Mammary epithelial cell (primary cell): ENCODE measurements at places on chromosomes 12 and 14.

DNA sequence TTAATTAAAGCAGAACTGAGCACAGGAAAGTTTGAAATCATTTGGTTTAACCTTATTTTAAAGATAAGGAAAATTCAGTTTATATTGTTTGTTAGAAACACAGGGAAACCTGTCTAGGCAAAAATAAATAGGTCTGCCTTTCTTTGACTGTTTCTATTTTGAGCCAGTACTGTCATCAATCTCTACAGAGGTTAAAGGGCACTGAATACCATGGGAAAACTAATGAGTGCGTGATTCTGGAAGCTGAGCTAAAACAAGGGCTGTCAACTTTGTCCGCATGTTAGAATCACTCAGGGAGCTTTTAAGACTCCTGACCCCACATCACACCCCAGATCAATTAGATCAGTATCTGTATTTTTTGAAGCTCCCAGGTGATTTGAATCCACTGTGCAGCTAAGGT is 38.8 kb downstream of the NOPCHAP1 start:
- DNase-seq, result no peak

GRCh38 chr12:45473636-45474035 is 255.9 kb upstream of the ARID2 start:
- DNase-seq, result no peak

- no peak for DNase-seq
These were observed 124.0 kb downstream of the ESR2 start for GRCh38 chr14:64170181-64170580.

DNA sequence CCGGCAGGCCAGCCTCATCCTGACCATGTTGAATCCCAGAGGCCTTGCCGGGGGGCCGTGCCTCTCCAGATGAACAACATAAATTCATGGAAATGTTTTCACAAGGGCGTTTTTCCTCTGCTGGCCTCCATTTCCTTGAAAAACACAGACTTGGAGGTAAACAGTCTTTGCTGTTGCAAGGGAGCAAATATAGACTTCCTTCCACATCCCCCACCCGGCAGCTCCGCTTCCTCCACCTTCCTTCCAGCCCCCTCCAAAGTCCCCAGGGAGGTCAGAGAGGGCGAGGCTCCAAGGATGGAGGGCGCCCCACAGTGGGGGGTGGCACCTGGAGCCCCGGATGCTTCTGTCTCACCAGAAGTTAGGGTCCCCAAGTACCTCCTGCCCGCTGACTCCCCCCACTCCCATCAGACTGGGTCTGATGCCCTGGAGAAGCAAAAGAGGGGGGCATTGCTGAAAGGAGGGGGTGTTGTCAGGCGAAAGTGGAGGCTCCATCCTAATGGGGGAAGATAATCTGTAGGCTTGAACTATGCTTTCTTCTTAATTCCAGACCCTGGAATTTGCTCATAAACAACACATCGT is 31.1 kb downstream of the CALM1 start:
- DNase-seq, result no peak

DNA sequence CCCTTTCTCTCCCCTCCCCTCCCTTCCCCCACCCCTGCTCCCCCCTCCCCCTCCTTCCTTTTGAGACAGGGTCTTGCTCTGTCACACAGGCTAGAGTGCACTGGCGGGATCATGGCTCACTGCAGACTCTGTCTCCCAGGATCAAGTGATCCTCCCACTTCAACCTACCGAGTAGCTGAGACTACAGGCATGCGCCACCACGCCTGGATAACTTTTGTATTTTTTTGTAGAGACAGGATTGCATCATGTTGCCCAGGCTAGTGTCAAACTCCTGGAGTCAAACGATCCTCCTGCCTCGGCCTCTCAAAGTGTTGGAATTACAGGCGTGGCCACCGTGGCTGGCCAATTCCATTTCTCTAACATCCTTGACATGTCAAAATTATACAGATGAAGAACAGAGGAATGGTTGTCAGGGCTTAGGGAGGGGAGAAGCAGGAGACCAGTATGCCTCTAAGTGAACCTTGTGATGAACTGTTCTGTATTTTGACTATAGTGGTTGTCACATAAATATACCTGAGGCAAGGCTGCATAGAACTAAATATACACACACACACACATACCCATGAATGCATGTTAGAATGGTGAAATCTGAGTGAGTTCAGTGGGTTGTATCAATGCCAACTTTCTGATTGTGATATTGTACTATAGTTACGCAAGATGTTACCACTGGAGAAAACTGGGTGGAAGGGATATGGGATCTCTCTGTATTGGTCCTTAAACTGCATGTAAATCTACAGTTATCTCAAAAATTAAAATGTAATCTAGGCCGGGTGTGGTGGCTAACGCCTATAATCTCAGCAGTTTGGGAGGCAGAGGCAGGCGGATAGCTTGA is 3.6 kb upstream of the CFAP73 start:
- no peak for DNase-seq

GRCh38 chr12:93149229-93149628 is 220.1 kb upstream of the EEA1 start:
- no peak for DNase-seq

DNA sequence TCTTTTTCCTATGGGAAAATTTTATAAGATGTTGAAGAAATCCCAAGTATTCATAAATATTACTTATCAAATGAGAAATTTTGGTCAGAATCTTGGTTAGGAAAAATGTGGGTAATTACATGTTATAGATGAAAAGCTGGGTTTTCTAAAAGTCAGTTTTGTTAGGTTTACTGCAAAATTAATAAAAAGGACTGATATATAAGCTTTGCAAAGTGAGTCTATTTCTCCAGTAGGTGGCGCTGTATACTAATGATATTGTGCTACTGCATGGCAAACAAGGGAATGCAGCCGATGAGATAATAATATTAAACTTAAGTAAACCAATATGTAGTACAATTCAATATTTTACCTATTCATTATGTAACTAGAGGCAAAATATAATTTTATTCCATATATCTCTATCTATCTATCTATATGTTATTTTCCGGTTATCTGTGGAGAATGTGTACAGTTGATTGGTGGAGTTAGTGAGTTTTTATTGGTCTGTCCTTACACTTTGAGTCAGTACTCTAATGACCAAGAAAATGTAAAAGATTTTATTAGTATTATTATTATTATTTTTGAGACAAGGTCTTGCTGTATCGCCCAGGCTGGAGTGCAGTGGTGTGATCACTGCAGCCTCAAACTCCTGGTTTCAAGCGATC is 32.9 kb downstream of the MIPOL1 start:
- peak; percentile 31 for DNase-seq

DNA sequence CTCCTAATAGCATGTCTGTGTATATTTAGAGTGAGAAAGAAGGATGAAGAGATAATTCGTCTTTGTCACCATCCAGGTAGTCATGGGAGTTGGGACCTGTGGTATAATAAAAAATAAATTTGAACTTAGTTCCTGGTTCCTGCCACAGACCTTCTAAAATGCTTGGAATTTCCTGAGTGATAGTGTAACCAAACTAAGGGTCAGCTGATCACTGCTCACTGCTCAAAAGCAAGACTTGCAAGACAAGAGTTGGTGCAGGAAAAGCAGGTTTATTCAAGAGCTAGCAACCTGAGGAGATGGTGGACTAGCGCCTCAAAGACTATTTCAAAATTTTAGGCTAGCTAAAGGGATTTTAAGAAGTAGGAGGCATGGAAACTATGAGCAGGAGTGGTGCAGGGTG is 19.1 kb downstream of the ANG start:
- peak; percentile 32 for DNase-seq

- DNase-seq, result no peak
These were observed 579.1 kb downstream of the PRKD1 start for GRCh38 chr14:29348504-29348903.

DNA sequence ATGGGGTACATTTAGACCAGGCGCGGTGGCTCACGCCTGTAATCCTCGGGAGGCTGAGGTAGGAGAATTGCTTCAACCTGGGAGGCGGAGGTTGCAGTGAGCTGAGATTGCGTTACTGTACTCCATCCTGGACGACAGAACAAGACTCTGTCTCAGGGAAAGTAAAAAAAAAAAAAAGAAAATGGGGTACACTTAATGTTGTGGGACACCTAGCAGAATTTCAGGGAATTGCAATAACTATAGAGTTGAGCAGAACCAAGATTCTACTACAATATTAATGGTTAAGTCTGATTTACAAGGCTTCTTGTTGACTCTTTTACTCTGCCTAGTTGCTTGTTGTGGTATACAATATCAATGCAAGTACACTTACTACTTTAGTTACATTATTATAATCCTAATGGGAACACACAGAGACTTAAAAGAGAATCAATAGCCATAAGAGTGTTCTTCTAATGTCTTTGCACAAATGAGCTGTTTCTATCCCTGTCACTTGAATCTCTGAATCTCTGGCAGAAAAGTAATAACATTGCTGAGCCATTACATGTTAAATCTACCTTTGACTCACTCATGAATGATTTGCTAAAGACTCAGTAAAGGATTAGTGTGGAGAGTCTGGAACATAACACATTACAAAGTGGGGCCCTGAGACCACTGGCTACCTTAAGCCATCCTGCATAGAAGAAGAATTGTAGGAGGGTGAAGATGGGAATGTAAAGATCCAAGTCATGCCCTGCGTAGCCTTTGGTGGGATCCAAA is 22.7 kb downstream of the BEST3 start:
- no peak for DNase-seq

DNA sequence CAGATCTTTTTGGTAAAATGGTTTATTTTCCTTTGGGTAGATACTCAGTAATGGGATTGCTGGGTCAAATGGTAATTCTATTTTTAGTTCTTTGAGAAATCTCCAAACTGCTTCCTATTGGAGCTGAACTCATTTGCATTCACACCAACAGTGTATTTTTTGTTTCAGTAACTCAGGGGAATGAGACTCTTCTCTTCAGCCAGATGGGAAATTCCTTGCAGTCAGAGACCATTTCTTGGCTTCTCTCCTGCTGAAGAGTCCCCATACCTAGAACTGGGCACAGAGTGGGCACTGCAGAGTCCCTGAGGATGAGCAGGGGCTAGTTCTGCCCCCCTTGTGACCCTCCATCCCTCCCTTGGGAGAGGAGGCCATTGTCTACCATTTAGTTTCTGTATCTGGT is 10.8 kb downstream of the SDSL start:
- no peak for DNase-seq

- DNase-seq, result no peak
These were observed 37.9 kb upstream of the NCOR2 start for GRCh38 chr12:124605150-124605882.

- no peak for DNase-seq
These were observed 245.9 kb downstream of the FOXN3 start for GRCh38 chr14:89171168-89171567.

GRCh38 chr14:82070040-82070439 is 536.4 kb upstream of the SEL1L start:
- DNase-seq, result no peak

DNA sequence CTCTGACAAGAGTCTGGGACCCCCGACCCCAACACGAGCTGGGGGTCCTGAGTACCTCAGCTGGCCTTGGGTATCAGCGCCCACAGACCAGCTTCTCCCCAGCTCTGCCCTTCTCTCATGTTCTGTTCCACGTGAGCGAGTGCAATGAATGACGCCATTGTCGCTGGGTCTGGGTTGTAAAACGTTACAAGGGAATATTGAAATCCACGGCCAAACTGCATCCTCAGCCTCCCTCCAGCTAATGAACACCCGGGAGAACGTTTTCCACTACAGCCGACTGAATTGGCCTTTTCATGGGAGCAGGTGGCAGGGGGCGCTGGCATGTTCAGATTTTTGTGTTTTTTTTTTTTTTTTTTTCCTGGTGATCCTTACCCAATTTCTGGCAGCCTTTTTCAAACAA is 34.7 kb downstream of the TBX5 start:
- no peak for DNase-seq

DNA sequence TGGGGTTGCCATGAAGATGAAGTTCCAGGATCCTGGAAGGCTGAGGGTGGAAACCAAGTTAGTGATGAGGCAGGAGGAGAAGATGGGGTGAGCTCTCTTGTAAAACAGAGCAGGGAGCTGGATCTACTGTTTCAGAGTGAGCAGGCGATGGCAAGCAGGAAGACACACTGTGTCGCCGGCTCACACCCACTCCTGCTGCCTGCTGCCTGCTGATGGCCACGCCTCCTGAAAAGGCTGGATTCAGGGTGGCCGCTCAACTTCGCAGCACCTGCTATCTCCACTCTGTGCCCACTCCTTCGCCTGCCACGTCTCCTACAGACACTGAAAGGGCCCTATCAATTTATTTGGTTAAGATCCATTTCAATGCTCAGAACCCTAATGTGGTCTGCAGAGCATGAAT is 96.1 kb downstream of the RBM19 start:
- DNase-seq, result no peak

DNA sequence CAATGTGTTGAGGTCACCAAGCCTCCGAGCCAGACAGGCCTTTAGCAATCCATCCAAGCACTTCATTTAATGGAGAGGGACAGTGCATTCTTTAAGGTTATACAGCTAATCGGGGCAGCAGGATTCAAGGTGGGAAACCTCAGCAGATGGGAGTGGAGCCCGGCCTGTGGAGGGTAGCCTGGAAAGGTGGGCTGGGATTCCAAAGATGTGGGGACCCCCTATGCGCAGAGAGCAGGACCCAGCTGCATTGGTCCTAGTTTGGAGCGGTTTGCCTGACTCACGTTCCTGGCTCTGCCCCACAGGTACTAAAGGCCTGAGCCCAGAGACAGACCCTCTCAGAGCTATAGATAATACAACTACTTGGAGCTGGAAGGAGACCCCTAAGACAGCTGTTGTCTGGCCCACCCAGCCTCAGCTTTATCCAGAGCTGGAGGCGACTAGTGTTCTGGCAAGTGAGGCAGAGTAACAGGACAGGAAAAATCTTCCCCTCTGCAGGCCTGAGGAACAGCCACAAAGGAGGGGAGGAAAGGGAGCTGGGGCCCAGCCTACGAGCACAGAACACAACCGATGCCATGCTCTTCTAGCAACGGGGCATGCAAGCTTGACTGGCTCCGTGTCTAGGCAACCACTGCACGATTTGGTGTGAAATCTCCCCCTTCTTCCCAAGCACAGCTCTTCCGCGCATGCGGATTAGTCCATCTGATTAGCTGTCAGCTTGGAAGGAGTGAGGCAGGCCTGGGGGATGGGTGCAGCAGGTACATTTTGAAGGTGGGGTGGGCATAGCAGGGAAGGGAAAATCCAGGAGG is 1.1 kb upstream of the MYH7 start:
- DNase-seq, result no peak

DNA sequence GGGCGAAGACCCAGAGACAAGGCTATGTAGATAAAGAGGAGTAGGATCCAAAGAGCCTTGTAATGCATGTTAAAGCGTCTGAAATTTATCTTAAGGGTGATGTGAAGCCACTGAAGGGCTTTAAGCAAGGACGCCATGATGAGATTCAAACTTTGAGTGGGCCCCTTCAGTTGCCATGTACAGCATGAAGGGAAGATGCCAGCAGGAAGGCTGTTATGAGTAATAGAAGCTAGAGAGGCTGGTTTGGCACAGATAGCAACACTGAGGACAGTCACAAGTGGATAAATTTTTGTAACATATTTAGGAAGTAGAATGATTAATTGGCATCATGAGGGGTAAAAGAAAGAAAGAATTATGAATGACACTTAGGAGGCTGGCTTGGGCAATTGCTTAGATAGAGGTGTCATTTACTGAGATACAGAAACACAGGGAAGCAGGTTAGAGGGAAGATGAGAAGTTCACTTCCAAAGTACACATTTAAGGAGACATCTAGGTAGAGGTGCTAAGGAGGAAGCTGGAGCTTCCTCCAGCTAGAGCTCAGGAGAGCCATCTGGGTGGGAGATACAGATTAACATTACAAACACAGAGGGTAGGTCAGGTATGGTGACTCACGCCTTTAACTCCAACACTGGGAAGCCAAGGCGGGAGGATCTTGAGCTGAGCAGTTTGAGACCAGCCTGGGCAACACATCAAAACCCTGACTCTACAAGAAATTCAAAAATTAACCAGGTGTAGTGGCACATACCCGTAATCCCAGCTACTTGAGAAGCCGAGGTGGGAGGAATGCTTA is 13.7 kb downstream of the ATG2B start:
- DNase-seq, result peak; percentile 2
